Occipital lobe (tissue), 3 donors: ENCODE measurements at places on chromosomes 6 and 20. TPM values are rescaled to one million over a fixed set of nuclear protein-coding genes. Genes with fewer than 3 reads are reported as not detected.
A peak's percentile ranks its signal among the peaks of the same experiment; 100 is the strongest.

DNA sequence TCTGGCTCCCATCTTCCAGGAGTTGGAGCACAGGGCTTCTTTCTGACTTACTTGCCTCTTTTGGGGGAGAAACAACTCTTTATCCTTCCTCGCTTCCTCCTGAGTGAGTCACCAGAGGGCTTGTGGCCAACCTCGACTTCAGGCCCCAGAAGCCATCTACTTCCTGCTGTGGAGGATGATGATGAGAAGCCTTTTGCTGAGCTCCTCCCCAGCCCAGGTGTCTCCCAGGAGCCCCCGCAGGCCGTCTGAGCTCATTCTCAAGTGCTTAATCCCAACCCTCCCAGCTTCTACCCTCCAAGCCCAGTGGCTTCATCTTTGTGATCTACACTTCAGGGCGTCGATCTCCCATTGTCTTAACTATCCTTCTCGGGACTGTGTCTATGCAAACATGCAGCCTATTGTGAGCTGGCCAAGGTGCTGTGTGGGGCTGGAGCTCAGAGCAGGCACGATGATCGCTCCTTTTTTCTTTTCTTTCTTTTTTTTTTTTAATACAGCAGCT lies 27.9 kb downstream of the SDCBP2 start:
- DNase-seq, result no peak

The PRICKLE4 gene
- 0.62 TPM for total RNA-seq

The PRR18 gene
- total RNA-seq, result 0.47 TPM

DNA sequence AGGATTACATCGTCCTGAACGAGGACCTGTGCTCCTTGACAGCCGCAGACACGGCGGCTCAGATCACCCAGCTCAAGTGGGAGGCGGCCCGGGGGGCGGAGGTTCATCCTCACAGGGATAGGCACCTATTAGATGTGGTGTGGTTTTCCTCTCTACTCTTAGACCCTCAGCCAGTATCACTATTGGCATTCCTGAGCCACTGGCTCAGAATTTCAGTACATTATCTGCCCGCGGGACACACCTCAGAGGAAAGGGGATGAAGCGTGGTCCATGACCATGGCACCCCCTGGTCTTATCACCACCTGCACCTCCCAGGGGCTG lies 34.6 kb upstream of the HLA-G start:
- no peak for DNase-seq

DNA sequence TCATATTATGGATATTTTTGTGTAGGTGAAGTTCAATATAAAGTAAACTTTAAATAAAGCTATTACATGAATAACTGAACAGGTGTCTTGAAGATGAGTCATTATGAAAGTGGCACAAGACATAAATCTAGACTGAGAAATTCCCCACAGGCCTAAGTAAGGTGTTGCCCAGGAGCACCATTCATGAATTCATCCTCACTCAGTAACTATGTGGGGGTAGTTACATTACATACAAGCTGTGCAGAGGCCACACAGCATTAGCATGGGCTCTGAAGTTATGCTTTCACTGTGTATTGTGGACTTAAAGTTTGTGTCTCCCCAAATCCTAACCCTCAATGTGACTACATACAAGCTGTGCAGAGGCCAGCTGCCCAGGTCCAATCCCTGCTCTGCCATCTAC lies 65.9 kb downstream of the BCAS1 start:
- DNase-seq, result no peak

GRCh38 chr6:88806728-88807127 lies 156.7 kb downstream of the RNGTT start:
- no peak for DNase-seq

DNA sequence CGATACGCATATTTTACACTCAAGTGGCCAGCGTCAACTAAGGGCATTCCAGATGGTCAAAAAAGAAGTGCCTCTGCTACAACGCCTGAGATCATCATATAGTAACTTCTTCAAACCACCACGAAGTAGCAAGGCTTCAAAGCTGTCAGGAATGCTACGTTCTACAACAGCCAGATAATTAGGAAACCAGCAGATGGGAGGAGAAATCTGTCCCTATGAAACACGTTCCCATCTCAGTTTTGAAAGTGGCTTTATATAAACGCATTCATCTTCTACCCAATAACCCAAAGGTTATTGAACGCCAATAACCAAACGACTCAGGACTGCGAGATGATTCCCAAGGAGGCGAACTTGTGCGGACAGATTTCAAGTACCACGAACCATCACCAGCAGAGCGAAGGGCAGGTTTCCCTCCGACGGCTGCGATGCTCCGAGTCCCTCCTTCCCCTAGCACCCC lies 1.2 kb downstream of the ABHD12 start:
- DNase-seq, result no peak

The FOXS1 gene
- 0.78 TPM for total RNA-seq

GRCh38 chr6:43627008-43627825 lies 1.8 kb downstream of the GTPBP2 start:
- peak; percentile 42 for DNase-seq

DNA sequence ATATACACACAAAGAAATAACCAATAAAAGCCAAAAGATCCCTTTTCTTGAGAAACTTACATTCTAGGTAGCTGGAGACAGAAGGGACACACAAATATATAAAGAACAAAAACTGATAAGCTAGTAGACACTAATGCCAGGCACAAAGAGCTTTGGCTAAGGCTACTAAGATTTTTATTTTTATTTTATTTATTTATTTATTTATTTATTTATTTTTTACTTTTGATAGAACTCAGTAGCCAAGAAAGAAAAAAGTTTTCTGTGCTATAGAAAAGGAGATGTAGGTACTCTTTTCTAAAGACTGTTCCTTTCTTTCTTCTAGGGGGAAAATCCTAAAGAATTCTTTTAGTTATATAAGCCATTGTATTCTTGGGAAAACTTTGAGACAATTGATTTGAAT lies 34.1 kb downstream of the THEMIS start:
- DNase-seq, result no peak

DNA sequence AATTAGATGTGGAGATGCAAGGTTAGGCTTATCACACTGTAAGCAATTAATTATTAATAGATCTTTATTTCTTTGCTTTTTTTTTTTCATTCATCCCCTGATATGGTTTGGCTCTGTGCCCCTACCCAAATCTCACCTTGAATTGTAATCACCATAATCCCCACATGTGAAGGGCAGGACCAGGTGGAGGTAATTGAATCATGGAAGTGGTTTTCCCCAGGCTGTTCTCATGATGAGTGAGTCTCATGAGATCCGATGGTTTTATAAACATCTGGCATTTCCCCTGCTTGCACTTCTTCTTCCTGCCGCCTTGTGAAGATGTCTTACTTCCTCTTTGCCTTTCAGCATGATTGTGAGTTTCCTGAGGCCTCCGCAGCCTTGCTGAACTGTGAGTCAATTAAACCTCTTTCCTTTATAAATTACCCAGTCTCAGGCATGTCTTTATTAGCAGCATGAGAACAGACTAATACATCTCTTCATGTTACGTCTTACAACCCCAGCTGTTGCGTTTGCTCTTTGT lies 333.8 kb downstream of the CDH26 start:
- DNase-seq, result no peak

The CEP162 gene
- 49.4 TPM for total RNA-seq

DNA sequence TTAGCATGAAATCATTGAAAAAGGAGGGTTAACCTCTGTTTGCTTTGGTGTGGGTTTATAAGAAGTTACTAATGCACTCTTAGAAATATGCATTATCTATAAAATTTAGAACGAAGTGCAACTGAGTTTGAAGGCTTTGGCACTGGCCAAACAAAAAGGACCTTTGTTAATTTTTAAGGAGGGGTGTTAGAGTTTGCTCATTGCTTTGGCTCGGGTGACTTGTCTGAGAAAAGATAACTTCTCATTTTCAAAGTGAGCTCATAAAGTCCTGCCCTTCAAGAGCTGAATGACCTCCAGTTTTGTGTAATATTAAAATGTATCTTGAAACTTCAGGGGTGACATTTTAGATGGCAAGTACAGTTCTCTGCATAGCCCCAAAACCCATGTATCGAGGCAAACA lies 25.9 kb downstream of the NEDD9 start:
- no peak for DNase-seq

The MEI4 gene
- 0.47 TPM for total RNA-seq

DNA sequence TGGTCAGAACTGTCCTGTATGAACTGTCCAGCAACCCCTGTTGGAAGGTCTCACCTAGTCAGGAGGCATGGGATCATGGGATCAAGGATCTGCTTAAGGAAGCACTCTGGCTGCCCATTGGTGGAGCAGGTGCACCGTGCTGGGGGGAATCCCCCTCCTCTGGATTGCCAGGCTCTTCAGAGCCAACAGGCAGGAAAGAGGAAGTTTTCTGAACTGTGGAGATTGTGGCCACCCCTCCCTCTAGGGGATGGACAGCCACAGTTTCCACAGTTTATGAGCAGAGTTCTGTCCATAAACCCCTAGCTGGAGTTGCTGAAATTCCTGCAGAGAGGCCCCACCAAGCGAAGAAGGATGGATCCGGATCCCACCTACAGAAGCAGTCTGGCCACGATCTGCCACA lies 13.0 kb upstream of the HLA-DQB1 start:
- no peak for DNase-seq

DNA sequence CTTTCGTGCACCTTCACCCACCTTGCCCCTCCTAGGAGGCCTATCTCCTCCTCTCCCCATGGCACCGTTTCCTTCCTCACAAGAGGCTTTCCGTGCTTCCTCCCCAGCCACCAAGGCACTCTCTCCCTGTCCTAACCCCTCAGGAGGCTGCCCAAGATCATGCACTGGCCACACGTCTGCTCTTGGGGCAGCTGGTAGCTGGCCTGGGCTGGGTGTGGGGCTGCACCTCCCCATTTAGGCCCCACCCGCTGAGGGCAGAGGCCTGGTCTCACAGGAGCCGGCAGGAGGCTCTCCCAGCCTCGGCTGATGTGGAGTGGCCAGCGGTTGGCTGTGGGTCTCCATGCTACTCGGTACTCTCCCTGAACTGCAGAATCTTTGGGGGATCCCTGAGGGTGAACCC lies 13.6 kb downstream of the NOL4L start:
- DNase-seq, result no peak

- DNase-seq, result no peak
These were observed 165.1 kb downstream of the CDKAL1 start for GRCh38 chr6:20699402-20699801.

The RAMACL gene
- total RNA-seq, result 1.2 TPM

The LY6G6D gene
- not detected for total RNA-seq

The RSPO4 gene
- not detected for total RNA-seq

DNA sequence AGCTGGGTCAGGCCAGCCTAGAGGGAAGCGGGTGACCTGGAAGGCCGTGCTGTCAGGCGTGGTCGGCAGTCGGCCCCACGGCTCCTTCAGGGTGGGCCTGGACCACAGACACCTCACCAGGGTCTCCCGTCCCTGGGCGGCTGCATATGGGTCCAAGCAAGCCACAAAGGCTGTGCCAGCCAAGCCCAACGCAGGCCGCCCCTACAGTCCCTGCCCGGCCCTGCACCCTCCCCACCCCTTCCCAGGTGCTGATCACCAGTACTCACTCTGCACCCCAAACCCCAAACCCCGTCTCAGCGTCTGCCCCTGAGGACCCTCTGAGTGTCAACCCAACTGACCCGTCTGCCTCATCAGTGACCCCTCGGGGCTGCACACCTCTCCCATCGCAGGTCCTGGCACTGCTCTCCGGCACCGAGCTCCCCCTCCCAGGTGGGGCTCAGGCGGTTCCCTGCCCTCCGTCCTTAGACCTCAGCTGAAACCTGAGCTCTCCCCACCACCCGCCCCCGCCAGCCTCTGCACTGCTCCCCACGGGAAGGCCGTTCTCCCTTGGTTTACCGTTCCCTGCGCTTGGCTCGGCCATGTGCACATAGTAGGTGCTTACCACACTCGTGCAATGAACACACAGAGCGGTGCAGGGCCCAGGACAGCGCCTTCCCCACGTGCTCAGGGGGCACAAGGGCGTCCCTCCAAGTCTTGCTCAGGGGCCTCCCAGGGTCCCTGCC lies 1.5 kb upstream of the PPDPF start:
- no peak for DNase-seq

DNA sequence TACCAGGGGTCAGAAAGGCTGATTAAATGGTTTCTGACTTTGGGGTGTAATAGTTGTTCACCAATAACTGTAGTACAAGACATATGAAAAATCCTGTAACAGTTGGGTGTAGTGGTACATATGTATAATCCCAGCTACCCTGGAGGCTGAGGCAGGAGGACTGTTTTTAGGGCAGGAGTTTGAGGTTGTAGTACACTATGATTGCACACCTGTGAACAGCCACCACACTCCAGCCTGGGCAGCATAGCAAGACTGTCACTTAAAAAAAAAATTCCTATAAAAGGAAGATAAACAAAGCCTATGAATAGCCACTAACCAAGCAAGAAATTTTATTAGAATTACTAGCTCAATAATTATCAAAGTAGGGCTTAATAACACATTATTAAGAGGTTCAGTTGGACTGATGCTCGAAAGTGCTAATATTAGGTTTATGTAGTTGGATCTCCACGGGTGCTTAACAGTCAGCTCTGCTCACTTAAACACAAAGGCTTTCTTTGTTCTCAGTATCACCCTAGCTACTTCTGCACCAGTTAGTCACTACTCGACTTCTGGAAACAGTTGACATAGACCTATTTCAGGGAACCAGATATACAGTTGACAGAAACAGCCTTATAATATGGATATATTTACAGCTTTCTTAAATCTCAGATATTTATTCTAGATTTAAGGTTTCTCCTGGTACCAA lies 113.0 kb downstream of the MTFR2 start:
- DNase-seq, result no peak

DNA sequence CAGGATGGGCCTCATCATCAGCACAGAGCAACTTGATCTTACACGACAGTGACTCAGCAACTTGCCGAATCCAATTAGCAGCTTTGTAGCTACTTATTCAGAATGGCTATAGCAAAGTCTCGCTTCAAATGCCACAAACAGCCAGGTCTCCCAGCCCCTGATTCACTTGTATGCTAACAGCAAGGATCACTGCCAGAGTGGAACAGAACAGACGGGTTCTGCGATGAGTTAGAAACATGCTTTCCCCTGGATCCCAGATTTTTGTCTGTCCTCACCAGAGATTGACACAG lies 254.4 kb downstream of the NRN1 start:
- peak; percentile 30 for DNase-seq

DNA sequence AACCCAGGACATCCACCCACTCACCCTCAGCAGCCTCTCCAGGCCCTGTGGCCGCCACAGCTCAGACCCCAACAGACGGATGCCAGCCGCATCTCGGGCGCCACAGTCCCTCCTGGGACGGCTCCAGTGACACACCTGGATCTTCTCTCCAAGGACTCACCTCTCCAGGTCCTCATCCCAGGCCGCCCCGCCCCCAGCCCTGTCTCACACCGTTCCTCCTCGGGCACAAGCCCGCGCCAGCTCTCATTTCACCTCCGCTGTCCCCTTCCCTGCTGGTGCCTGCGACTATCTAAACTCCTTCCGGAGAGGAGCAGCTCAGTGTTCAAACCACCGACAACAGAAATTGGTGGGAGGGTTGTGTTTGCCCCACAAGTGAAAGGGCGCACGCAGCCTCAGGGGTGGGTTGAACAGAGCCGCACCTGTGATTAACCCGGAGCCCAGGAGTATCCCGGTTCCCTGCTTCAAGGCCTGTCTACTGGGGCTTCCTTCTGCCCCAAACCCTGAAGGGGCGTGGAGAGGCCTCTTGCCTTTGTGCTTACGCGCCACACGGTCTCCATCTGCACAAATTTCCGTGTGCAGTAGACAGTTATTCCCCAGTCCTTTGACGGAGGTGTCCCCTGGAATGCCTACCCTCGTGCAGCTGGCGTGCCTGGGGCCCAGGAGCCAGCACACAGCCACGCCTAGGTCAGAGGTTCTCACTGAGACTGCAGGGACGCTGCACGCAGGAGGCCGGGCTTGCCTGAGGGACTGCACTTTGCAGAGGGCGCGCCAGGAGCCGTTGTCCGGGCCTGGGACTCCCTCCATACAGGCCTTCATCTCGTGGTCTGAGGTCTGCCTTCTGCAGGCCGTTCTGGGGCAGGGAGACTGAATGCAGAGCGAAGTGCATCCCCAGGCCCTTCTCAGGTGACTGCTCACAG lies 232.7 kb downstream of the DLL1 start:
- no peak for DNase-seq

GRCh38 chr6:12637960-12638641 lies 78.5 kb upstream of the PHACTR1 start:
- DNase-seq, result peak; percentile 12
